ENCODE measurements at places on chromosomes 16 and 17. TPM values are rescaled to one million over a fixed set of nuclear protein-coding genes. Genes with fewer than 3 reads are reported as not detected.

- H3K27me3 ChIP-seq: no peaks in the 10 kb centered on the region
- H3K4me3 ChIP-seq: no peak overlapping the region
- H3K36me3 ChIP-seq: no peaks in the 10 kb centered on the region
- no peak for DNase-seq
- H3K27ac ChIP-seq: no peak overlapping the region
Observed at GRCh38 chr17:76154936-76155845, 14.1 kb upstream of the FOXJ1 start.

DNA sequence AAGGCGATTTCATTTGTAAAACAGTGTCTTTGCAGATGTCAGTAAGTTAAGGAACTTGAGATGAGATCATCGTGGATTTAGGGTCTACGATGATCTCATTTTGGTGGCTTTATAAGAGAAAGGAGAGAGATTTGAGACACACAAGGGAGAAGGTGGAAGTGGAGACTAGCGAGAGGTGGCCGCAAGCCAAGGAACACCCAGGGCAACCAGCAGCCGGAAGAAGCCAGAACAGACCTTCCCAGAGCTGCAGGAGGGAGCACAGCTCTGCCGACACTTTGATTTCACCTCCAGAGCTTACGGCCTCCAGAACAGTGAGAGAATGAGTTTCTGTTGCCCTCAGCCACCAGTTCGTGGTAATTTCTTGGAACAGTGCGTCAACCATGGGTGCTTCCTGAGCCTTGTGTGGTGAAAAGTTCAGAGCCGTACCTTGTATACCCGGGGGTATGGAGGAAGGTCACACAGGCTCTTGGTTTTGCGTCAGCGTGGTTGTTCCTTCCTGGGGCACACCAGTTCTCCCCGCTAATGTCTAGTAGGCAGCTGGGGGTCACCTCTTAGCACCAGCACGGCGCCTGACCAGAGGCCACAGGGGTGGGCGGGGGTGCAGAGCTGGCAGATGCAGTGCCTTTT lies 12.9 kb upstream of the SEC14L1 start:
- H3K4me1 ChIP-seq: peaks cover 5% of the 10 kb centered on the region
- no peak overlapping the region for H3K27ac ChIP-seq
- H3K36me3 ChIP-seq: no peaks in the 10 kb centered on the region

GRCh38 chr17:40453881-40454612 lies 10.8 kb downstream of the IGFBP4 start:
- no peaks in the 10 kb centered on the region for H3K36me3 ChIP-seq
- no peak overlapping the region for H3K27ac ChIP-seq
- no peak overlapping the region for H3K4me3 ChIP-seq
- no peak for DNase-seq

- H3K36me3 ChIP-seq: no peaks in the 10 kb centered on the region
- H3K4me3 ChIP-seq: no peak overlapping the region
- no peak for DNase-seq
- no peaks in the 10 kb centered on the region for H3K4me1 ChIP-seq
Observed at GRCh38 chr16:53007095-53007494, 45.6 kb downstream of the CHD9NB start.

DNA sequence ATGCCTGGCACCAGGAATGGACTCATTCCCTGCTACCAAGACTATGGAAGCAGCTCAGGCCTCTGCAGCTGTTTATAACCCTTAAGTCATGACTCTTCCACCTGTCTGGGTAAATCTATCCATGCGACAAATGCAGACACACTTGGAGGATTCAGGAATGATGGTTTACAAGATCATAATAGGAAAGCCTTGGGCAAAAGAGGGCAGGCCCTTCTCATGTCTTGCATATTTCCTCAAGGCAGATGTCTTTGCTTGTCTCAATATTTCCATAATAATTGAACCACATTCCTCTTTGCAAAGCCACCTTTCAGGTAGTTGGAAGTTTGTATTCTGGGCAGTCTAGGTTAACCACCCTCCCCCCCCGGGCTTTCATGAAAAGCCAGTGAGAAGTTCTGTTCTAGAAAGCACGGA lies 884 bp upstream of the JPT1 start:
- no peaks in the 10 kb centered on the region for H3K27me3 ChIP-seq
- no peaks in the 10 kb centered on the region for H3K36me3 ChIP-seq
- no peak for DNase-seq

DNA sequence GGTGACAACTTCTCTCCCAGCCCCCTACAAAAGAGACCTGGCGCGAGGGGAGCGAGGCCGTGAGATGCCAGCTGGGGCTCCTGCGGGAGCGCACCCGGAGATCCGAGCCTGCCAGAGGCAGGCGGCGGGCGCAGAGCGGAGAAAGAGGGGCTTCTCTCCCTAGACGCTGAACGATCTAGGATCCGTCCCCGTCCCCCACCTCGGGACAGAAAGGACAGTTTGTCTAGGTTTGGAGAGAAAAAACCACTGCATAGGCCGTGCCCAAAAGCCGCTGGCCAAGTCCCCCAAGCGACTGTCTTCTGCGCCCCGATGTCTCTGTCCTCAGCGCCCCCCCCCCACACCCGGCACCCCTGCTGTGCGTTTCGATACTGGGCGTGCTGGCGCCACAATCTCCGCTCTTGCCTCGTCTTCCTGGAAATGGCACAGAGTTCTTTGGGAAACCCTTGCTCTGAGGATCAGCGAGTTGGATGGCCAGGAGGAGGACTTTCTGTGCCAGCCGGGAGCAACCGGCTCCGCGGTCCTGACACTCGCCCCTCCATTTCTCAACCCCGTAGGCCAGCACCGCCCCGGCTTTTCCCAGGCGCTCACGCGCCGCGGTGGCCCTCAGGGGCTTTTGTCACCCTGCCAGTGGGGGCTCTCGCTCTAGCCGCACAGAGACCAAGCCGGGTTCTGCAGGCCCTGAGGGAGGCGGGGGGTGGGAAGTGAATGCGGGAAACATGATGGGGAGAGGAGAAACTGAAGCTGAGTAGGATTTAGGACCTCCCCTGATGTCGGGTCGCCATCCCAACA lies 1.0 kb downstream of the SSTR2 start:
- peak overlapping the region; percentile 37 for H3K27ac ChIP-seq
- DNase-seq: no peak
- H3K4me1 ChIP-seq: peaks cover 34% of the 10 kb centered on the region
- peak overlapping the region; percentile 82 for H3K4me3 ChIP-seq

DNA sequence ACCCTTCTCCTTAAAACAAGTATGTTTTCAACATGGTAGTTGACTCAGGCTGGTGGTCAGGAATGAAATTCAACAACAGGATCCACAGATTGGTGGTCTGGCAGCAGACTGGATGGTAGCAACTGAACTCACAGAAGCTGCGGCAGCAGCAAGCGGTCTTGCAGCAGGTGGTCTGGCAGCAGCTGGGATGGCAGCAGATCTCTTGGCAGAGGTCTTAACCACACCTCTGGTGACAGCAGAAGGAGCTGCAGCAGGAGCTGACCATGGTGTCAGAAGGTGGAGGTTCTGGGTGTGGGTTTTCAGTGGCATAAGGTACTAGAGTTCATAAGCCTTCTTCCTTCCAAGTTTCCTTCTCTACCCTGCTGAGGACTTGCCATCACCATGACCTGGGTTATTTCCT lies 2.2 kb upstream of the KRTAP4-1 start:
- no peaks in the 10 kb centered on the region for H3K36me3 ChIP-seq
- no peak overlapping the region for H3K4me3 ChIP-seq
- no peaks in the 10 kb centered on the region for H3K27me3 ChIP-seq
- DNase-seq: no peak

DNA sequence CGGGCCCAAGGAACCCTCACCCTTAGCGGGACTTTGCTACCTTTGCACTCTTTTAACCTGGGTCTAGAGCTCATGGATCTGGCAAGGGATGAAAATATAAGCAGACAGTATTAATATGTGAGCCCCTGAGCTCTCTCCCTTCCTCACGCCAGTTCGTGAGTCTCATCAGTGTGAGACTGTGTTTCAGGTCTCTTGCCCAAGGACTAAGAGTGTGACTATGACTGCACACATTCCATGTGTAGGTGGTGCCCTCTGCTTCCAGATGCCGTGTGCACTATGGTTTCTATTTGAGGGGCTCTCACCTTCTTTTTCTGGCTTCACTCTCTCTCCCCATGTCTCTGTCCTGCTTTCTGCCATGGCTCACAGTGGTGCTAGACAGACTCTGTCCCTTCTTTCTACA lies 40.5 kb downstream of the DHRS7B start:
- no peak overlapping the region for H3K4me3 ChIP-seq
- no peak overlapping the region for H3K27ac ChIP-seq
- H3K27me3 ChIP-seq: no peaks in the 10 kb centered on the region
- DNase-seq: no peak
- H3K36me3 ChIP-seq: no peaks in the 10 kb centered on the region

DNA sequence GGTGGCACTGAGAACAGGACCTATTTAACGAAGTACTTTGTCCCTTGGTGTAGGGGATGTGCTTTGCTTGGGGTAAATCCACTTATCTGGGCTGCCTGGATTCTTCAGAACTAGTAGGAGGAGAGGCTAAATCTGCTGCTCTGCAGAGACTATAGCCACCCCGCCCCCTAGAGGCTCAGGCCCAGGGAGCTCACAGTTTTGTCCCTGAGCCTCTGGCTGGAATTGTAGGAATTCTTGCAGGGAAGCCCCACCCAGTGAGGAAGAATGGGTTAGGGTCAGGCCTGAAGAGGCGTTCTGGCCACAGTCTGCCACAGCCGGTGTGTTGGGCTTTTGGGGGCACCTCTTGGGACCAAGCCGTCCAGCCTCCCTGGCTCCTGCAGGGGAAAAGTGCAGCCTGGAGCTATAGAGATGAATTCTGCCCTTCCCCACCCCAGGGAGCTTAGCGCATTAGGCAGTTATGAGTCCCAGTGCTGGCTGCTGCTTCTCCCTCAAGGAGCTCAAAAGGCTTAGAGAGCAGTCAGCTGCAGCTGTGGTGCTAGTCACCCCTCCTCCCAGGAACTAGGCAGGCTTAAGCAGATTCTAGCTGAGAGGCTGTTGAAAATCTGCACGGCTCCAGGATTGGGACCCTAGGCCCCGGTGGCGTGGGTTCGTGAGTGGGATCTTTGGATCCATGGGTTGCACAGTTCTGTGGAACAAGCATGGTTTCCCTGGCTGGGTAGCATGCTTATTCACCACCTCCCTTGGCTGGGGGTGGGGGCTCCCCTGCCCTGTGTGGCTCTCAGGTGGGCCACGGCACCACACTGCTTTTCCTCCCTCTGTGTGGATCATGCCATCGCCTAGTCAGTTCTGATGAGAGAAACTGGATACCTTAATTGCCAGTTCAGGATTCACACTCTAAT lies 237.4 kb upstream of the TOM1L1 start:
- no peaks in the 10 kb centered on the region for H3K4me1 ChIP-seq
- H3K4me3 ChIP-seq: no peak overlapping the region
- DNase-seq: no peak
- no peaks in the 10 kb centered on the region for H3K36me3 ChIP-seq
- H3K27me3 ChIP-seq: no peaks in the 10 kb centered on the region
- no peak overlapping the region for H3K27ac ChIP-seq

DNA sequence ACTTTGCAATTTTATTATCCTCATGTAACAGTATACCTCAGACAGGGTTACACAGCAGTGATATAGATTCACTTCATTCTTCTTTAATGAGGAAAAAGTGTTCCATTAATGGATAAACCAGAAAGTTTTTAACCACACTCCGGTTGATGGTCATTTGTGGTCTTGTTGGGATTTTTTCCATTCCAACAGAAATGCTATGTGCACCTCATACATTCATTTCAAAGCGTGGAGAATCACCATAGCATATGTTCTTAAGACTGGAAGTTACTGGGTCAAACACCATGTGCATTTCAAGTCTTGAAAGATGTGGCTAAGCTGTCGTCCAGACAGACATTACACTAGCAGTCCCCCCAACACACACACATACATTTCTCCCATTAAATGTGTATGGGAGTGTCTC lies 245.8 kb upstream of the CDH5 start:
- no peaks in the 10 kb centered on the region for H3K4me1 ChIP-seq
- H3K36me3 ChIP-seq: no peaks in the 10 kb centered on the region
- H3K4me3 ChIP-seq: no peak overlapping the region

DNA sequence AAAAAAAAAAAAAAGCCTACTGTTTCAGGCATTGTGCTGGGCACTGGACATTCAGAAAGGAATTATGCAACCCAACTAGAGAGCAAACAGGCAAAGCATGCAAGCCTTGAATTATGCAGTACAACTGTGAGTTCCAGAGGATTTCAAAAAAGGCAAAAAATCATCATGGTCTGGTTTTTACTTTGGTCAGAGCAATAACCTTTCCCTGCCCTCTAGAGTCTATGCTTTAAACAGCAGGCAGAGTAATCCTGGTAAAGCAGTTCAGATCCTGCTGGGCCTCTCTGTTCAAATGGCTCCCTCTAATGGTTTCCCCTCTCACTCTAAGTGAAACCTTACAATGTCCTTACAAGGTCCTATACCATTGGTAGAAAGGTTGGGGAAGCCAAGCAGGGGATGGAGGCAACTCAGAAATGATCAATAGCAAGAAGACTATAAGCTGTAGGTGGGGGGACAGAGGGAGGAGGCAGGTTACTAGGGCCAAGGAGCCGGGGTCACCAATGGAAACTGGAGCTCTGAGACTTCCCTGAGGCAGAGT lies 4.6 kb upstream of the TAF15 start:
- peaks cover 4% of the 10 kb centered on the region for H3K4me1 ChIP-seq
- no peaks in the 10 kb centered on the region for H3K27me3 ChIP-seq
- DNase-seq: peak; percentile 48
- H3K27ac ChIP-seq: no peak overlapping the region
- no peaks in the 10 kb centered on the region for H3K36me3 ChIP-seq
- H3K4me3 ChIP-seq: no peak overlapping the region

DNA sequence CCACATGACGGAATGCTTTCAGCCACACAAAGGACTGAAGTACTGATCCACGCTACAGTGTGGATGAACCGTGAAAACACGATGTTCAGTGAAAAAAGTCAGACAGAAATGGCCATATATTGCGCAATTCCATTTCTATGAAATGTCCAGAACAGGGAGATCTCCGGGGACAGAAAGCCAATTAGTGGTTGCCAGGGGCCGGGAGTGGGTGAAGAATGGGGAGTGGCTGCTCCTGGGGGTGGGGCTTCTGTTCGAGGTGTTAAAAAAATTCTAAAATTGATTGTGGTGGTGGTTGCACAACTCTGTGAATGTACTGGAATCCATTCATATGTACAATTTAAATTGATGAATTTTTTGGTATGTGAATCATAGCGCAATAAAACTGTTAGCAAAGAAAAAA lies 154.8 kb upstream of the HSBP1 start:
- H3K27ac ChIP-seq: no peak overlapping the region
- H3K4me3 ChIP-seq: no peak overlapping the region
- H3K4me1 ChIP-seq: no peaks in the 10 kb centered on the region
- DNase-seq: no peak

DNA sequence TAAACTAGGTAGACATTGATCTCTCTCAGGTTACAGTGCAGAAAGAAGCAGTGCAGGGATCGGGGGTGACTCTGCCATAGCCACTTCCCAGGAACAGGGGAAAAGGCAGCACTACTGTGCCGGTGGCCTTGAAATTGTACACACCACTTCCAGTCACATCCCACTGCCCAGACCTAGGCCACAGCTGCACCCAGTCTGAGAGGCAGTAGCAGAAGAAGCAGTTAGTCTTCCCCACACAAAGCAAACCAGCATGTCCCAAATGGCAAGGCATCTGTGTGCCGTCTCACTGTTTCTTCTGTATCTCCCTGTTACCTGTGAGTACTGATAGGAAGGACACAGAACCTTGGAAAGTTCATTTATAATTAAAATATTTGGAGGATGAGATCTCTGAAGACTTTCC lies 47.0 kb downstream of the TMC6 start:
- peaks cover 5% of the 10 kb centered on the region for H3K36me3 ChIP-seq
- DNase-seq: no peak
- no peaks in the 10 kb centered on the region for H3K27me3 ChIP-seq
- H3K4me1 ChIP-seq: no peaks in the 10 kb centered on the region
- H3K27ac ChIP-seq: no peak overlapping the region

GRCh38 chr17:55238931-55239297 lies 25.8 kb upstream of the HLF start:
- DNase-seq: no peak
- H3K4me1 ChIP-seq: peaks cover 13% of the 10 kb centered on the region
- peak overlapping the region; percentile 59 for H3K4me3 ChIP-seq

Gene SLFN13
- total RNA-seq: 64.4 TPM

Gene KRTAP2-3
- not detected for total RNA-seq

Gene TAC4
- not detected for total RNA-seq

Gene NPIPB12
- 32.4 TPM for total RNA-seq
